H9 (cell line): ENCODE measurements at places on chromosomes 7 and 10.

- no peak for DNase-seq
Observed at GRCh38 chr10:1454951-1455350, 282.4 kb downstream of the ADARB2 start.

DNA sequence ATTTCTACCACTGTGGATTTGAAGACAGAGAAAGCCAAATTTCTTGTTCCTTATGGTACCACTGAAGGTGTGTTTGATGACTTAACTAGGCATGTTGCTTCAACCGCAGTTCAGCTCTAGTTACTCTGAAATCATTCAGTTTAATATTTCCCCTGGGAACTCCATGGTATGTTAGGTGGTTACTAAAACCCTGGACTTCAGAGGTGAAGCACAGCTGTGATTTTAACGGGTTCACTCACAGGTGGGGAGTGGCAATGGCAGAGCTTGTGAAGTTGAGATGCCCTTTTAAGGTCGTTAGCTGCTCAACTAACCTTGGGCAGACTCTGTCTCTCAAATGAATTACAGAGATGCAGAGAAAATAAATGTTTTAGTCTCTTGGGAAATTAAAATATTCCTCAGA, 163.6 kb upstream of the PHYHIPL start:
- no peak for DNase-seq

- no peak for DNase-seq
Observed at GRCh38 chr10:47166405-47166777, 133.6 kb upstream of the GDF10 start.

DNA sequence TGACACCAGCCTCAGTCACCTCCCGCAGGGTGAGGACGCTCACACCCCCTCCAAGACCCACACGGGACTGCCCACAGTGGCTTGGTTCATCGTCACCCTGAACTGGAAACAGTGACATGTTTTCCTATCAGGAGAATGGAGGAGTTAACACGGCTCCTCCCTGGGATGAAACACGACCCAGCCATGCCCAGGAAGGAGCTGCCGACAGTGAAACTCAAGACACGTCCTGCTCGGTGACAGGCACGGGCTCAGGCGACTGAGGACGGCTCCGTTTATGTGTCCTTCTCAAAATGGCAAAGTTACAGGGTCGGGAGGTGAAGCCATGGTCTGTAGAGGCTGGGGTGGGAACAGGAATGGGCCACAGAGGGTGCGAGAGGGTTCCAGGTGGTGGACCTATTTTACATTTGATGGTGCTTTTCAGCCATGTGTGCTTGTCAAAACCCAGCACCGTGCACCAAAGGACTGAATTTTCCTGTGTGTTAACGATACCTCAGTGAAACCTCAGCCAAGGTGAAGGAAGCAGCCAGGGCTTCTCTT, 272.4 kb downstream of the ADARB2 start:
- no peak for DNase-seq

DNA sequence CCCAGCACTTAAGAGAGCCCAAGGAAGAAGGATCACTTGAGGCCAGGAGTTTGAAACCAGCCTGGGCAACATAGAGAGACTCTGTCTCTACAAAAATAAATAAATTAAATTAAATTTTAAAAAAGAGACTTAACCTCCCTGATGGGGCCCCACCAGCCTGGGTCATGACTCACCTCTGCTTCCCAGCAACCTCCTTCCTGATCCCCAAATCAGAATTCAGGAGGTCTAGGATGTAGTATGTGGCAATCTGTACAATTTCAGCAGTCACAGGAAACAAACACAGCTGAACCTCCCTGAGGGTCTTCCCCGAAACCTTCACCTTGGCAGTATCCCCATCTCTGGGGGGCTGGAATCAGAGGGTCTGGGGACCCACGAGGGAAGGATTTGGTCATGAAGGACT, 9.7 kb upstream of the PPP1R35 start:
- DNase-seq, result no peak

GRCh38 chr10:98528805-98529183, 82.1 kb upstream of the HPS1 start:
- DNase-seq, result no peak

DNA sequence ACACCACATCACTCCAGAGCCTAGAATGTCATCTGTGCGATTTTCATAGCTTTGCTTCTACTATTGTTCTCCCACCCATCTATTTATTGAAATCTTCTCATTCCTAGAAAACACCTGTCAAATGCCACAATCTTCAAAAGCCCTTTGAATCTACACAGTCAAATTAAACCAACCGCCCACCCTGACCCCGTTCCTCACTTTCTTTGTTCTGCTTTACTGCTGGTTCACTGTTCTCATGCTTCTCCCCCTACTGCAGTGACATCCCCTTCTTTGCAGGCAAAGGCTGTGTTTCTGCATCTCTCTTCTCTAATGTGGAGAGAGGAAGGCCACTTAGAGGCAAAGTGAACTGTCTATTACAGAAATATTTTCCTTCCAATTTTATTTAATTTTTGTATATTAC, 152.4 kb upstream of the NEBL start:
- no peak for DNase-seq

DNA sequence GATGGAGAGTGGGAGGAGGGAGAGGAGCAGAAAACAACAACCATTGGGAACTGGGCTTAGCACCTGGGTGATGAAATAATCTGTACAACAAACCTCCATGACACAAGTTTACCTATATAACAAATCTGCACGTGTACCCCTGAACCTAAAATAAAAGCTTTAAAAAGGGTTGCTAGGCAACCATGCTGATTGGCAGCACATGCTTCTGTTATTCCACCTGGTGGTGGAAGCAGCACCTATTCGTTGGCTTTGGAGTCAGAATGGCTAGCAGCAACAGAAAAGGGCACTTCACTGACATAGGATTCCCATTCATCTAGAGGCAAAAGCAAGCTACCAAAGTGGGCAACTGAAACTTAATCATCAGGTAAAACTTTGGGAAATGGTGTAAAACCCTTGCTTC, 57.1 kb downstream of the RELN start:
- DNase-seq, result peak; percentile 43

DNA sequence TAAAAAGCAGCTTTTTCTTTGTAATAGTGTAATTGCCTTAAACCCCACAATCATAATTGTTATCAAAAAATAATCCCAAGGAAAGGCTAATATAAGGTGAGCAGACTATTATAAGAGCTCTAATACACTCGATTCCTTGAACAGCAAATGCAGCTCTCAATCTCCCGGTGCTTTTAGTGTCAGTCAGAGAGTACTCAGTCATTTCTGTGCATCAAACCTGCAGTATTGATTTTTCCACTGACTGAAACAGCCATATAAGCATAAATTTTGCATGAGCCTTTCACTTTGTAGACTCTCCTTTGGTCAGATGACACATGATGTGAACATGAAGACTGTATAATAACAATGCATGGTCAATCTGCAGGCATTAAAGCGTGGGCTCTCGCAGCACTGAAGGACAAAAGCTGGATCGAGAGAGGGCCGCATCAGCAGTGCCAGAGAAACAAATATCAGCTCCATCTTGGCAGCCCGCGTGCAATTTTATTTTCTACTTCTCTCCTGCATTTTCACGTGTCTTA, 272.0 kb downstream of the POU6F2 start:
- DNase-seq, result no peak
